ENCODE measurements at places on chromosomes 12 and 14.

DNA sequence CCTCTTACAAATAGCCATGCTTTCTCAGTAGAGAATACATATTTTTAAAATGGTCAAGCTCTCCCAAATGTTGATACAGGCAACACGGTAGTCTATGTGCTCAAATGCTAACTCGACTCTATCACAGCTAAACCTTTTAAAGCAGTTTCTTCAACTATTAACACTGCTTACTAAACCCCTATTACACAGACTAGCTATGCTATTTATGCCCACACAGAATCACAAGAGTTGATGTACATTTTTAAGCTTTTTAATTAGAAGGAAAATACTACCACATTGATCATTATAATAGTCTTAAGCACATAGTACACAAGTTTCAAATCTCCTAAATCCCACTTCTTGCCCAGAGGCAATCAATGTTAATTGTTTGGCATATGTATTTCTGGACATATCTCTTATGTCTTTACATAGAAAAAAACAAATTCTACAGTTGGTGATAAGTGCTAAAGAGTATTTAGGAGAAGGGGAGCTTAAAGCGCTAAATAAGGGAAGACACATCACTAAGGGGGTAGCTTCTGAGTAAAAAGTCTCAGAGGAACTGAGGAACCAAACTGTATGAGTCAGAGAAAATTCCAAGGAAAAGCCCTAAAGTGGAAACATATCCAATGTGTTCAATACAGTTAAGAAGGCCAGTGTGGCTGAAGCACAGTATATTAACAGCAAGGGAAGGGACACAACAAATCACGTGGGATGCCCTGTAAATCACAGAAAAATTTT lies 13.7 kb downstream of the HNRNPC start:
- DNase-seq, result no peak

DNA sequence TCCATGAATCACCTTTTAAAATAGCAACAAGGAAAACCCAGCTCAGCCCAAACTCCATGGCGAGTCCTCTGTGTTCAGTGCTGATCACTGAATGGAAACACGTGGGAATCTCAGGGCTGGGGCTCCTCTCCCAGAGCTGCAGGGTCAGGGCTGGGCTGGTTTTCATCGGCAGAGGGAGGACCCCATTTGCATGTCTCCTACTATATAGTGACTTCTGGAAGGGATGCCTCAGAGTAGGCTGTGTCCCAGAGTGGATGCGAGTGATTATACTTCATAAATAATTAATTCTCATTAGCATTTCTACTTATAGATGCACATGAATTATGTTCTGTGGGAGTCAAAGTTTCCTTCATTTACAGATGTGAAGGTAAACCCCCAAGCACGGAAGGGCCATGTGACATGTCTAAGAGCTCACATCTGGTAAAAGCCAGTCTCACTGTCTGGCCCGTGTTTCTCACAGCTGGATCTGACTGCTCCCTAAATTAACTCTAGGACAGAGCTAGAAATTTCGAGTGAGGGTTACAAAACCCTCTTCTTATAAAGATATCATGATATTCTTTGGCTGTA lies 685.0 kb downstream of the TMEM121 start:
- DNase-seq, result no peak

- DNase-seq, result no peak
Measured at GRCh38 chr12:41944216-41944615, 200.5 kb downstream of the GXYLT1 start.

DNA sequence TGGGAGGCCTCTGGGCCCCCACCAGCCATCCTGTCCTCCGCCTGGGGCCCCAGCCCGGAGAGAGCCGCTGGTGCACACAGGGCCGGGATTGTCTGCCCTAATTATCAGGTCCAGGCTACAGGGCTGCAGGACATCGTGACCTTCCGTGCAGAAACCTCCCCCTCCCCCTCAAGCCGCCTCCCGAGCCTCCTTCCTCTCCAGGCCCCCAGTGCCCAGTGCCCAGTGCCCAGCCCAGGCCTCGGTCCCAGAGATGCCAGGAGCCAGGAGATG lies 729 bp upstream of the GAPDH start:
- DNase-seq, result no peak

DNA sequence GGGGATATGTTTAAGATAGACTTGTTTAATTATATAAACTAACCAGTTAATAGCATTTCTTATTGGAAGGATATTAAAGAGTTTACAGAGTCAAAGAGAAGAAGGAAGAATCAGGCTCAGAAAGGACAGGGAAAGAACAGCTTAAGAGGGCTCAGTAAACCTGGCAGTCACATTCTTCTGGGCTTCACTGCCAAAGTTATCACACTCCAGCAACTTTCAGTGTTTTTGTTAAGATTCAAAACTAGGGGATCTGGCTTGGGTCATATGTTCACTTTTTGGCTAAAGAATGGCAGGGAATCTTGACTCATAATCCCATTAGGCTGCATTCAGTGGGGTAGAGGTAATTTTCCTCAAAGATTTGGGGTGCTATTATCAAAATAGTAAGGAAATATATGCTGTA lies 312.3 kb downstream of the RAD51B start:
- no peak for DNase-seq

DNA sequence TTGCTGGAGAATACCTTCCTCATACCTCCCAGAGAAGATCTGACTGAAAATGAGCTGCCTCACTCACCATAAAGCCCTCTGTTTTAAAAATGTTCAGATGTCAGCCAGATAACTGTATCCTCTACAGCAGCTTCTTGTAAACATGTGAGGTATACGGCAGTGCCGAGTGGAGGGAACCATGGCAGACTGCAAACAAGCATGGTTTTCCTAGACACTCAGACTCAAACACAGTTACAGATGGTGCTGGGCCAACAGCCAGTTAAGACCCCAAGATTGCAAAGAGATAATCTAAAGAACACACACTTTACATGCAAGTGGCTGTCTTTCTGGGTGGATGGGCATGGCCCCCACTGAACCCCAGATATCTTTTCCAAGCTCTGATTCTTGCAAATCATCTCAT lies 16.6 kb upstream of the CCDC177 start:
- DNase-seq, result no peak

DNA sequence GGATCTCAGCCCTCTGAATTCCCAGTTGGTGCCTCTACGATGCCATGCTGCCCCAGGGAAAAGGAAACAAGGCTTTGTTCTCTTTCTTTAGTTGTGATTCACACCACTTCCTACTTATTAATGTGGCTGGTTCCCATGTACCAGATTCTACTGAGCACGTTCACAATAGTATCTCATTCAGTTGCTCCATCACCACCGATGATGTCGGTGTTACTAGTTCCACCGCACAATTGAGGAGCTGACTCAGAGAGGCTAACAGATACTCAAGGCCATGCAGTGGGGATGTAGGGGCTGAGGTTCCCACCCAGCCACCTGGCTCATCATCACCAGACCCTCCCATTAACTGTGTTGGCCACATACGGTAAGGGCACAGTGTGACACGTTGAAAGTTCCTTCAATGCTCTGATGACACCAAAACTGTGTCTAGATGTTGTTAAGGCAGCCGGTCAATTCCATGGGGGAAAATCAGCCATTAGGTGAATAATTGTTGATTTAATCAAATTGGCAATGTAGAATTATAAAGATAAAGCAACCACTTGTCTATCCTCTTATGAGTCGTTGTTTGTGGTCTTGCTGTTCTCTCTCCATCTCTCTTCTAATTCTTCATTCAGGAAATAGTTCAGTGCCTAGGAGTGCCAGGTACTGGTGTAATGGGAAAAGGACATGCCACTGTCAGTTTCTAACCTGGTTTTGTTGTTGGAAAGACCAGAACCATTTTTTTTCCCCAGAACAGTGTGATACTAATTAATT lies 244.2 kb upstream of the CRY1 start:
- no peak for DNase-seq

- no peak for DNase-seq
Measured at GRCh38 chr12:88753066-88753465, 172.8 kb upstream of the KITLG start.

DNA sequence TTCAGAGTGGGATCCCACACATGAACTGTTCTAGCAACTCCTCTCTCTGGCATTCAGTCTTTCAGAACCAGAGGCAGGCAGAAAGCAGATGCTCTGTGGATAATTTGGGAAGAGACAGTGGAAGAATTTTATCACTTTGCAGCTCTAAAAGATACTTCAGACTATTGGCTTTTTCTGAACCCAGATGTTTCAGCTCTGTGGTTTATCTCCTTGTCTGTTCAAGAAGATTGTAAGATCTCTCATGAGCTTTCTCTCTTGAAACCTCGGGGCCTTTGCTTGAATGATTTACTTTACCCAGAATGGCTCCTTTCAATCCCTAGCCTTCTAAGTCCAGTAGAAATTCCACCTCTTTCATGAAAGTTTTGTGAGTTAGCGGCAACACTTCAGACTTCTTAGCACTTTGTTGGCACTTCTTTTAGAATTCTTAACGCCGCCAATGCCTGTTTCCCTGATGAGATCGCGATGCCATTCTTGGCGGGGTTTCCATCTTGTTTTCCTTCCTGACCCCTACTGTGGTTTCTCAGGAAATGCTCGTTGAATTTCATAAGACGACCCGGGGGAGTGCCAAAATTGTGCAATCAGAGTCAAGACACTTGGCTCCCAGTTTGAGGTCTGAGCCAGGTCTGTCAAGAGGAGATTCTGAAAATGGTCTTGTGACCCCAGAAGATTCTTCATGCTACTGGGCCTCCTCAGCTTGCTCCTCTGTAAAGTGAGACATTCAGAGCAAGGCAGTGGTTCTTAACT lies 107.0 kb upstream of the PRICKLE1 start:
- no peak for DNase-seq

GRCh38 chr12:91327889-91328288 lies 145.3 kb upstream of the DCN start:
- no peak for DNase-seq

DNA sequence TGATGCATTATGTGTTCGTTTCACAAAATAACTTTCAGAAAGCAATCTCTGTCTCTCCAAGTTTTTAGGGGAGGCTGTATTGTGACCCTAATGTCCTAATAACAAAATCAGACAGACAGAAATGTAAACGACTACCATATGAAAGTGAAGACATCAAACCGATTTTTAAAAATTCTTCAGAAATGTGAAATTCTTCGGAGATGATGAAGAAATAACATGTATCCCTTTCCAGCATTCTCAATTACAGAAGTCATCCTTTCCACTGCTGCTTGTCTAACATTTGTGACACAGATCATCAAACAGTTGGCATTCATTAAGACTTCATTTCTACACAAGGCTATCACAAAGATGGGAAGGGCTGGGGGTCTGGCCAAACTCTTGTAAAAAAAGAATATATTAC lies 41.0 kb downstream of the DMAC2L start:
- DNase-seq, result no peak

DNA sequence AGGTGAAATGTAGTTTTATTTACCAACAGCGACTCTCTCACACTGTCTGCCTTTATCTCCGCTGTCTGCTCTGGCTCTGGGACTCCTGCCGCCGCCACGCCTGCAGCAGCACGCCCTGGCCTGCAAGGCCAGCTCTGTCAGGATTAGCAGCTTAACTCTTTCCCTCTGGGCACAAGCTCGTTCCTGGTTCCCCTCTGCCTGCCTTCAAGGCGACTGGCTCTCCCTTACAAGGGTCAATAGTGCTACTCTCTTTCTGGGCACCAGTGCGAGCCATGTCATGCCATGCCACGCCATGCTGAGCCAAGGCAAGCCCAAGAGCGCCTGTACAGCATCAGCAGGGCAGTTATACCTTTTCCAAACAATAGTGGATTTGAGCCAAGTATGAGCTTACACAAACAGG lies 3.6 kb upstream of the CLEC2B start:
- DNase-seq, result no peak

DNA sequence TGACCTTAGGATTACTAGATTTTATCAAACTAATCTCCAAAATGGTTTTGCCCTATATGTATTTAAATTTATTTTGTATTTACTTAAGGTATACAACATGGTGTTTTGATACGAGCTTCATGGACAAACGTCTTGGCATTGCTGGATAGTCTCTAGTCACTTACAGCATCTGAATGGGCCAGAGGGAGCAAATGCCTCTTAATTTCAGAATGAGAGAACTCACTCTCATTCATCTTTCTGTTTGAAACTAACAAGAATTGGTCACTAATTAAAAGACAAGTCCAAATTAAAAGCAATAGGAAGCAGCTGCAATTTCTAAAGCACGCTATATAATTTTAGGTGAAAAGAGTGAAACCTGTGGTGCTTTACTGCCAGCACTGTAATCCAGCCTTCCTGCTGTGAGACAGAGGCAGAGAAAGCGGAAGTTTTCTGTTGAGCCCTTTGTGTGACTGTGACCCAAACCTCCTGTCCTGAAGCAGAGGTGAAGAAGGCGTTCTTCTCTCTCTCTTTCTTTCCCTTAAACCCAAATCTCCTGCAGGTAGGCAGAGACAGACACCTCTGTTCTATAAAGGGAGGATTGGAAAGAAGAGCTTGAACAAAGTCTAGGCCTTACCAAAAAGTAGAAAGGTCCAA lies 184.6 kb upstream of the NAV3 start:
- DNase-seq, result no peak

GRCh38 chr14:67746927-67747326 lies 45.2 kb downstream of the RDH12 start:
- DNase-seq, result no peak

DNA sequence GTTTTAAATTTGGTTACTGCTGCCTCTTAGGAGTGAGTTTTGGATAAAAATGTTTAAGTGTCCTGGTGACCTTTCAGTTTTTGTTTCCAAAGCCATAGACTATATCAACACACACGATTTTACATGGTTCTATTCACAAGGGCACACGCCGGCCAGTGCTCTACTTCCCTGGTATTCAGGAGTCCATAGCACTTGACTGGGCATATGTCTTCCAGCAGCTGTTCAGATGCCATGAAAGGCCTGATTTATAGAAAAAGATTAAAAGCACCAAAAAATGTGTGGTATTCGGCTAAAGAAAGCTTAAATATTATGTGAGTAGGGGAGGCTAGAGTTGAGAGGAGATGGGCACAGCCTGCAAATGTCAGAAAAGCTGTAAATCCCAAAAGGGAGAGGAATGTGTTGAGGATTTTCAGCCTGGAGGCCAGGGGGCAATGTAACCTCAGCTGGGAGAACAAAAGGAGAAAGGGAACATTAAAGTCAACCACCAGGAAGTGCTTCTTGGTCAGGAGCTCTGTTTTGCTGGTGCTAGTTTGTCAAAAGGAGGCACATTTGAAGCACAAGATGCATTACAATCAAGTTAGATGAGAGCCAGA lies 478.4 kb downstream of the RAD51B start:
- DNase-seq, result no peak

DNA sequence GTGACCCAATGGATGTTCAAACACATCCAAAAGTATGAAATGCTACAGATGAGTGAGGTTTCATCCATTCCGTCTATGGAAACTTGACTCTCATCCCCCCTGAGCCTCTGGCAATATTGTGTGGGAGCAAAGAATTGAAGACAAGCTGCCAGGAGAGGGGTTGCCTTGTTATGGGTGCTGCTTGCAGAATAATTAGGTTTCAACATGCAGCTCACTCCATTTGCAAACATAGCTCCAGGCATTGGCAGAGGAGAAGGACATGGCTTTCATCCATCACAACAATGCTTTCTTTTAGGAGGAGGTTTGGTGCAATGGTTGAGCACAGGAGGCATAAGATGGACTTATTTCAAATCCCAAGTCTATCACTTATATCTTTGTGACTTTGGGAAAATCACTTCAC lies 220.7 kb upstream of the SRRM4 start:
- no peak for DNase-seq

- DNase-seq, result no peak
Measured at GRCh38 chr14:65359503-65359902, 53.0 kb upstream of the FUT8 start.

GRCh38 chr12:17592472-17592871 lies 497.5 kb downstream of the RERGL start:
- DNase-seq, result no peak

GRCh38 chr12:92504594-92504981 lies 198.2 kb upstream of the PLEKHG7 start:
- DNase-seq, result no peak

Measured in Panc1 (cell line).